ENCODE measurements at places on chromosomes 11 and 22. TPM values are rescaled to one million over a fixed set of nuclear protein-coding genes. Genes with fewer than 3 reads are reported as not detected.

- DNase-seq: no peak
Observed at GRCh38 chr11:34984514-34984913, 68.1 kb downstream of the PDHX start.

GRCh38 chr22:23251445-23252093 lies 71.3 kb downstream of the BCR start:
- peak; percentile 6 for DNase-seq

DNA sequence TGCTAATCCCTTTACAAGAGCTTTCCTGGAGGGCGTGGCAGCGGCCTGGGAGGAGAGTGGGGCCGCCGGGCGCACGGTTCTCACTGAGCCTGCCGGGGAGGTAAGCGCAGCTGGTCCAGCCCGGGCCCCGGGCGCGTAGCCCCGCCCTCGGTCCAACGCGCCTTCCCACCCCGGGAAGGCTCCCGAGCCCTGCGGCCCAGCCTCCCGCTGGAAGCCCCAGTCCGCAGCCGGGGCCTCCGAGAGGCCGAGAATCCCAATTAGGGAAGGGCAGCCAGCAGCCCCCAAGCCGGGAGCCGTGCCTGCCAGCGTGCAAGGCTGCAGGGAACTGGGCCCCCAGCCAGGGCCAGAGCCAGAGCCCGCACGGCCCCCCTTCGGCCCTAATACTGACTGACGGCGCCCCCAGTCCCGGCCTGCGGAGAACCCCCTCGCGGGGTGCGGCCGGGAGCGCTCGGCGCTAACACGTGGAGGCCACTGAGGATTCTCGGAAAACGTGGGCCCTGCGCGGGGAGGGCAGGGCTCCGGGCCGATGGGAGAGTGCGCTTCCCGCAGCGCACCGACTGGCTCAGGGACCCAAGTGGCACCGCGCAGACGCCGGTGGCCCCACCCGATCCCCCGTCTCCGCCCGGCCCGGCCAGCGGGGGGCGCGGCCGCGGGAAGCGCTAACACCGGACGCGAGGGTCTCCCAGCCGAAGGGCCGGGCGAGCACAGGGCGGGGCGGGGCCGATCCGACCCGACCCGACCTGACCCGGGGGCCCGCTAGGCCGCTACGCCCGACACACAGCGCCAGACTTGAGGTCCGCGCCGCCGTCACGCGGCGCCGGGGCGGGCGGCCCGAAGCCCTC lies 5.7 kb downstream of the ZFTA start:
- no peak for DNase-seq

GRCh38 chr11:39810358-39810757 lies 1649.1 kb downstream of the LRRC4C start:
- DNase-seq: no peak

BATF2 gene
- 0.35 TPM for polyA plus RNA-seq

MUC2 gene
- polyA plus RNA-seq: 0.03 TPM

DNA sequence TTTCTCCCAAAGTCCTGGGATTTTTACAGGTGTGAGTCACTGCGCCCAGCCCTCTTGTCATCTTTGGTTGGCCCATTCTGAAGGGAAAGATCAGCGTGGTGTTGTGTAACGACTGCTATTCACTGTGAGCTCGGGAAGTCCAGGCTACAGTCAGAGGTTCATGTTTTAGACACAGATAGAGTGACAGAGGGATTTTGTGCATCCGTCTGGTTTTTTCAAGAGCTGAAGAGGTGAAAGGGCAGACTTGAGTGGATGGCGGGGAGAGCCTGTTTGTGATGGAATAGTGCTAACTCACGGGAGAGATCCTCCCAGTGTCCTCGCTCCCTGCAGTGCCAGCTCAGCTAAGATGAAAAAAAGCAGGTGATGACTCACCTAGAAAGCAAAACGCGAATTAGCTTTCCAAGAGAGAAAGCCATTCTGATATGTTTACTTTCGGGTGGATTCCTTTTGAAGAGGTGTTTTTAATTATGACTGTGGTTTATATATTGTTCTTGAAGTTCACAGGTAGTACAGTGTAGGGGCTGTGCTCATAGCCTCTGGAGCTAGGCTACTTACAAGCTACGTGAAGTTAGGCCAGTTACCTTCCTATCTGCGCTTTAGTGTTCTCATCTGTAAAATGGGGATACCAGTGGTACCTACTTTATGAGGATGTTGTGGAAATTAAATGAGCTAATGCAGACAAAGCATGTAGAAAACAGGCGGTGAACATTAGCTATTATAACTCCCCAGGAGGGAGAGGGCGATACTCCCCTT lies 67.2 kb downstream of the C11orf91 start:
- DNase-seq: peak; percentile 94

GRCh38 chr22:44005524-44005923 lies 18.6 kb upstream of the PARVB start:
- DNase-seq: no peak

DNA sequence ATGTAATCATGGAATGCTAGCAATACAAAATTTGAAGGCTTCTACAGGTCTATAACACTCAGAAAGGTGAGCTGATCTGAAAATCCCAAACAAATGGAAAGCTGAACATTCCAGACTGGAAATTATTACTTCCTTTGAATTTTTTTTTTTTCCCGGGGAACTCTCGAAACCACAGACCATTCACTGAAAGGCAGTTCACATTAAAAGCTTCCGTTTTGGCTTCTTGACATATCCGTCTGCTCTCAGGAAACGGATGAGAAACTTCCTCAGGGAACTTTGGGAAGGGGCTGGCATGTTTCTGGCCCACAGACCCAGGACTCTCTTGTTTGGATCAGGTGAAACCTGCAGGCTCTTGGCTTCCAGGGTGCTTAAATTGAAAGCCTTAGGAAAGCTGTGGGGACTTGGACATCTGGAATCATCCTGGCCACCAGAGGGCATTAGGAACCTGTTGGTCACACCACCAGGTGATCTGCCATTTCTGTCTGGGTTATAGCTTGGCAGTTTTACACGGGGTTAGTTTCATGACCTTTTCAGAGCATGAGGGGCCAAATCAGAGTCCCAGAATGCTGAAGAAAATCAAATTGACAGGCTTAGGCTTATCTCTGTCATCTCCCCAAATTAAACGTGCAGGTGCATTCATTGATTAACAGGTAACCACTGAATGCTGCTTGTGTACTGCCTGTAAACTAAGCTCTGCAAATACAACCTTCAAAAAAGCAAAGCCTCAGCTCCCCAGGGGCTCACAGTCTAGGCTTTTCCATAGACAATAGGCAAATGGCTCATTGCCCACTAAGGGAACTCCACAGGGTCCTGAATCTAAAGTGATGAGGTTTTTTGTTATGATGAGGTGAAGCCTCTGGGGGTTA lies 22.7 kb upstream of the GRAMD1B start:
- DNase-seq: peak; percentile 51

GRCh38 chr11:64788321-64789215 lies 10.2 kb upstream of the SF1 start:
- no peak for DNase-seq

C11orf86 gene
- polyA plus RNA-seq: 59.6 TPM

- no peak for DNase-seq
Observed at GRCh38 chr22:40805699-40806203, 13.4 kb downstream of the SLC25A17 start.

- DNase-seq: no peak
Observed at GRCh38 chr11:64000026-64000739, 13.9 kb downstream of the OTUB1 start.

Measured in A549 (cell line).